ENCODE measurements at places on chromosomes 1 and 21.

GRCh38 chr1:30253807-30254440 lies 469.5 kb downstream of the MATN1 start:
- no peak for DNase-seq

DNA sequence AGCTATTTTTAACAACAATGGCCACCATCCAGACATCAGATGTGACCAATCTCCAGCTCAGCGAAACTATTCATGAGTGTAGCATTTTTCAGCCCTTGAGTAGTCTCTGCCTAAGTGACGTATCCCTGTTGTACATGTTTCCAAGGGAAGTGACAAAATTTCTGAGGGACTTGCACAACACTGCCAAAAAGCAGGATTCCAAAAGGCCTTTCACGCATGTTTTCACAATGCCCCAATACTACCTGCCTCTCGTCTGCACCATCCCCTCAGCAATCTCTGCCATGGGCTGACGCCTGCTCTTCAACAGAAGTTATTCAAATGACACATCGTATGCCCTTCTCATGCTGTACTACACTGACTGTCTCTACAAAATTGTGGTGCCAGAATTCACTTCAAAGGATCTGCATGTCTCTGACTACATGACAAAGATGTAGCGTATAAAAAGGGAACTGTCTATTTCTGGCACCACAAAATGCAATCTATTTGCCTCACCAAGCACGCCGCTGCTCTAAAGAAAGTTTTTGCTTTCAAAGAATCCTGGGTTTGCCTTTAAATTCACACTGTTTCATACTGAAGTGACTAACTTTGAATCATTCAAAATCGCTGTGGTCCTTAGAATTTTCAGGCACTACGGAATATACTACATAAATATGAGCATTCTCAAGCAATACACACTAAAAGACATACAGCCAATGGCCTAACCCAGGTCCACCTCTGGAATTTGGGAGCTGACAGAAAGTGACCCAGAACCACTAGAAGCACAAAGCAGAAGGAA lies 32.9 kb downstream of the JAK1 start:
- DNase-seq = no peak

- no peak for DNase-seq
Measured at GRCh38 chr21:45866551-45866950, 115.0 kb upstream of the COL6A1 start.

GRCh38 chr1:2804628-2805351 lies 3.3 kb upstream of the TTC34 start:
- DNase-seq = no peak

DNA sequence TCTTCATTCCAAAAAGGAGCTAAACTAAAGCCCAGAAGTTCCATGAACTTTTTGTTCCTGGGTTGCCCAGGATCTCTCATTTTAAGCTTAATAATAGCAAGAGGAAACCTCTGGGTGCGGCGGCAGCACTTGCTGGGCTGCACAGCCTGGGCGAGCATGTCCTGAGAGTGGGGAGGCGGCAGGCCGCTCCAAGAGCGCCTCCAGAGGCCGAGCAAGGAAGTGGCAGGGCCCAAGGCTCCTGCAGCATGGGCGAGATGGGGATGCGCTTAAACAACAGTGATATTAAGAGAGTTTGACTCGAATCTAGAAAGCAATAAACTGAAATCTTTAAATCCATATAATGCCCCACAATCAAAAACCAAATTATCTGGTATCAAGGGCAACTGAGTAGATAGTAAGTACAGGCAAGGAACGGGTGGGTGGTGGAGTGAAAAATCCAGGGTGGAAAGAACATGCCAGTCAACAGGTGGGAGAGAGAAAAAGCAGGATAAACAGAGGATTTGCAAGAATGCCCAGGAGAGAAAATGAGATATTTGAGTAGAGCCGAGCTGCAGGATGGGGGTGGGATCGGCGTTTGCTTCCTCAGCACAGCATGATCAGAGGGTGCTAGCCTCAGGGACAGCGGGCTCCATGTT lies 14.1 kb upstream of the TNR start:
- DNase-seq = no peak

- no peak for DNase-seq
Measured at GRCh38 chr21:45945868-45946210, 35.7 kb upstream of the COL6A1 start.

DNA sequence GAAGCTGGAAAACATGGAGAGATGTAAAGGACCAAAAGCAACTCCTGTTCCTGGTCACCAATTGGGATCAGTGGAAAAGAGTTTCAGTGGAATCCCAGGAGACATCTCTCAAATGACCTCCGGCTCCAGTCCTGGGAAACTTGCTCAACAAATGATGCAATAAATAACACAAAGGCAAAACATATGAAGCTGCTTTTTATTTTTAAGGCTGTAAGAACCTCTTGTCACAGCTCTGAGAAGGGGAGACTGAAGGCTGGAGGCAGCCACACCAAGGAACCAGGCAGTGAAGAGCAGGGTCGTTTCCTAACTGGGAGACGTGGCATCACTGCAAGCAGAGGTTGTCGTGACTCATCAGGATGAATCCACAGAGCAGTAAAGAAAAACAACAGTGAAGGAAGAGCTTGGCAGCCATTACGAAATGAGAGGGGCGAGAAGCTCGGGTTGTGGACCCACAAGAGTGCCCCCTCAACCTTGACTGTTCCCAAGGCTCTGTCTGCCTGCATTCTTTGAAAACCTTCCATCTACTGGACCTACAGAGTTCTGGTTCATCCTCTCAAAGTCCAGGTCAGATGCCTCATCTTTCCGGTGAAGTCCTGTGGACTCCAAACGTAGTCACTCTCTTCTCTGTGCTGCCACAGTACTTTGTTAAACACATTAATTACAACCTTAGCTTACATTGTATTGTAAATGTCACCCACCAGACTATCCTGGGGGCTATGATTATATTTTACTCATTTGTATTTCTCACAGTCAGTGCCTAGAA lies 32.1 kb downstream of the JAK1 start:
- DNase-seq = no peak

DNA sequence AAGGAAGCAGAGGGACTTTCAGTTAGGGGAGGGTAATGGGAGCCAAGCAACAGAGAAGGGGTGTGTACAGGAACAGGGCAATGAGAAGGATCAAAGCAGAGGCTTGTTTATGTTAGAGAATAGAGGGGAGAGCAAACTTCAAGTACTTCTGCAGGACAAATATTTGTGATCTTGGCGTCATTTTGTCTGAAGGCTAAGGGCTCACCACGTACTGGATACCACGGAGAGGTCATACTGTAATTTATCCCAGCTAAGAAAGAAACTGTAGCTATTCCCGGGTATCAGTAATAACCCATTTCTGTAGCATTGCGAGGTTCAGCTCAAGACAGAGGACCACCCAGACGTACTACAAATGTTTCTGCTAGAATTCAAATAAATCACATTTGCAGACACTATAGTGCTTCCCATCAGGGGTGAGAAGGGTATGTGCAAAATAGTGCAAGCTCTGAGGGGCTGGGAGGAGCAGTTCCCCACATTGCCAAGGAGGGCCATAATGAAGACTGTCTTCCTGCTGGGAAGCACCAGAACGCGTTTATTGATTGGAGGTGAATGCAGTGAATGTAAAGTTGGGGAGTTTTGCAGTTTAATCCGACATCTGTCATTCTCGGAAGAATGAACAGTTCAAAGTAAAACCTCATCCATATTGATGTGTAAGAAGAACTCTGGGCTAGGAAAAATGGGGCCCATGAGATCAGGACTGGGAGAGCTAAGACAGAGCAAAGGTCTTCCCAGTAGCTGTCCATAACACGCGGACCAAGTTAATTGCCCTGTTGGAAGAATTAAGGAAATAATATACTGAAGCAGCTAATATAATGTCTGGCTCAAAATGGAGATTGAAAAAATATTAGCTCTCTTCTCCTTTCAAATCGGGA lies 136.9 kb downstream of the RWDD3 start:
- DNase-seq = no peak

DNA sequence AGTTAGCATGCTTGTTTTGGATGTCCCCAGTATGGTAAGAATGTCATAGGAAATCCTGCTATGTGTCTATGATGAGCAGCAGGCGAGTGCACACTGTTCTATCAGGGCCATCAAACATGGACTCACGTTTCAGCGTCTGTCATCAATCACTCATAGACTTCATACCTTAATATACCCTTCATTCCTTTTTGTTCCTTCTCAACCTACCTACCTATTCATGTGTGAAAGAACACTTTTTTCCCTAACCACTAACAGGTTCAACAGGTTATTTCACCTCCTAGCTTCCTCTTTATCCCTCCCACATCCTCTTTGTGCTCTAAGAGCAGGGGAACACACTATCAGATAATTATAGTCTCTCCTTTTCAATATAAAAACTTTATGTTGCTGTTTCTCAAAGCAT lies 300.6 kb downstream of the TM2D1 start:
- DNase-seq = no peak

- no peak for DNase-seq
Measured at GRCh38 chr1:183991756-183992155, 45.8 kb downstream of the COLGALT2 start.

GRCh38 chr1:227541129-227541528 lies 22.2 kb upstream of the ZNF678 start:
- no peak for DNase-seq

- no peak for DNase-seq
Measured at GRCh38 chr1:163278602-163279001, 43.2 kb upstream of the NUF2 start.

GRCh38 chr1:246875041-246876026 lies 56.4 kb downstream of the AHCTF1 start:
- no peak for DNase-seq

DNA sequence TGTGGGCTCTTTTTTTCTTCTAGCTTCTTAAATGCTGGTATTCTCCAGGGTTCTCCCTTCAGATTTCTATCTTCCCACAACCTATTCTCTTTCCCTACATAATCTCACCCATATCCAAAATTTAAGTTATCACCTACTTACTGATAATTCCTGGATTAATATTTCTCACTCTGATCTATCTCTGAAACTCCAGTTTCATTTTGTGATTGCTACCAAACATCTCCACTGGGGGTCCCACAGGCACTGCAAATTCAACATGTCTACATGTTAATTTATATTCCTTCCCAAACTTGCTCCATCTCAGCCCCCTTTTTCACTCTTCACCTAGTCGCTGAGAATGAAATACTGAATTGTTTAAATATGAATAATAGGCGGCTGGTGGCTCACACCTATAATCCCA lies 9.9 kb upstream of the C1orf141 start:
- DNase-seq = no peak

- DNase-seq = peak; percentile 60
Measured at GRCh38 chr21:40176724-40177123, 309.5 kb downstream of the PCP4 start.

GRCh38 chr1:157136133-157136532 lies 2.1 kb downstream of the ETV3 start:
- DNase-seq = no peak

GRCh38 chr1:113856401-113856790 lies 15.1 kb downstream of the PTPN22 start:
- no peak for DNase-seq

DNA sequence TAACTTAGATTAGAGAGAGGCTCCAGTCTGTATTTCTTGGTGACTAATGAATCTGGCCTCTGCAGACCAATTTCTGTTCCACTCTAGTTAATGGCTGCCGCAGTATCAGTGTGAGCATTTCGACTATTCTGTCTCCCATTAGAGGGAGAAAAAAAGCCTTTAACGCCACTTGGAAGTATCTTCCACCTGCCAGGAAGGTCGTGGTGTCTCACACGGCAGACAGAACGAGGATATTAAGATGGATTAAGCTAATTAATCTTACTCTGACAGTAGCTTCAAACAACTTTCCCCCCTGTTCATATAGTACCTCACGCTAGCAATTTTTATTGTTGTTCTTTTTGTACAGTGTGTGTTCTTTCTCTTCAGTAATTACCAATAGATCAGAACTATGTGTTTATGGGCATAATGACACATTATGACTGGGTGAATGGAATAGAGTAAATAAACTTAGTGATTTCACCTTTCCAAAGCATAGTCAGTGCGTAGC lies 153.8 kb downstream of the ADGRL2 start:
- peak; percentile 78 for DNase-seq

GRCh38 chr1:234973426-234974250 lies 155.0 kb downstream of the TOMM20 start:
- DNase-seq = peak; percentile 80

DNA sequence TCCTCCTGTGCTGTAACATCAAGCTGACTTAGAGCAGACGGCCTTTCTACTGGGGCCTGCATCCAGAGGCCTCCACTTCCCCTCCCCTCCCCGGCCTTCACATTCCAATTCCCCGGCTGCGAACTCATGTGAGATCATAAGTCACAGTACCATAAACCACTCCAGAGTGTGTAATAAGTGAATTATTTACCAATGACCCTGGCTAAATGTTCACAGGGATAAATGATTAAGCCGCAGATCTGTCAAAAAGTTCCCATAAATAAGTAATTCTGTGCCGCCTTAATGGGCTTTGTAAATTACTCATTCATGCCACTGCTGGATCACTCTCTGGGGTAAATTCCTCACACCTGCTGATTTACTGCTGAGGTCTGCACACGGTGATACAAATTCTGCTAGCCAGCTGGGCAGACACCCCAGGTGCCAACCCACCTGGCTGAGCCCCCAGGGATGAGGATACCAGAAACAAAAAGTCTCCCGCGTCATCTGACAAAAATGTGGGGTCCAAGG lies 27.4 kb upstream of the KIRREL1 start:
- no peak for DNase-seq

GRCh38 chr1:228004331-228004855 lies 2.4 kb upstream of the WNT3A start:
- DNase-seq = no peak

DNA sequence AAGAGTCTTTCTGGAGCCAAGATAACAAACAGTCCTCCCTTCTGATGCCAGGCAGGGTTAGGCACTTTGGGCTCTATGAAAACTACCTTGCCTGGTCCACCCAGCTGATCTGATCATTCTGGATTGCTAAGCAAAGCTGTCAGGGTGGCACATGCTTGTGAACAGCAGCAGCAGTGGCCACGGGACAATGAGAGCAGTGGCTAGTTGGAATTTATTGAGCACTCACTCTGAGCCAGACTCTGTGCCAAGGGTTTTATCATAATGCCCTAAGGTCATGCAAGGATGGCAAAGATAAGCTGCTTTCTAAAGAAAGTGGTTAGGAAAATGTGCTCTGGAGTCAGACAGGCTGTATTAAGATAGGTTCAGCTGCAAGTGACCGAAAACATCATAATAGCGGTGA lies 390.4 kb upstream of the VAMP3 start:
- DNase-seq = no peak

- no peak for DNase-seq
Measured at GRCh38 chr21:19508442-19508841, 1104.9 kb upstream of the TMPRSS15 start.

GRCh38 chr1:184740344-184740743 lies 14.3 kb downstream of the EDEM3 start:
- no peak for DNase-seq

GRCh38 chr1:165365341-165365740 lies 8.8 kb upstream of the LMX1A start:
- DNase-seq = no peak

GRCh38 chr1:94475232-94475631 lies 57.0 kb downstream of the ABCD3 start:
- DNase-seq = no peak
